Gastrocnemius medialis (tissue), 4 donors: ENCODE measurements at places on chromosomes 1 and 21. TPM values are rescaled to one million over a fixed set of nuclear protein-coding genes. Genes with fewer than 3 reads are reported as not detected.

ASTN1 gene
- total RNA-seq = 0.10 TPM

F3 gene
- 7.0 TPM for total RNA-seq

DNAJC11 gene
- total RNA-seq = 28.4 TPM

CHIA gene
- not detected for total RNA-seq

SFT2D2 gene
- 11.8 TPM for total RNA-seq

PRSS38 gene
- not detected for total RNA-seq

ADAMTS5 gene
- total RNA-seq = 9.0 TPM

MDM4 gene
- total RNA-seq = 32.2 TPM

DNA sequence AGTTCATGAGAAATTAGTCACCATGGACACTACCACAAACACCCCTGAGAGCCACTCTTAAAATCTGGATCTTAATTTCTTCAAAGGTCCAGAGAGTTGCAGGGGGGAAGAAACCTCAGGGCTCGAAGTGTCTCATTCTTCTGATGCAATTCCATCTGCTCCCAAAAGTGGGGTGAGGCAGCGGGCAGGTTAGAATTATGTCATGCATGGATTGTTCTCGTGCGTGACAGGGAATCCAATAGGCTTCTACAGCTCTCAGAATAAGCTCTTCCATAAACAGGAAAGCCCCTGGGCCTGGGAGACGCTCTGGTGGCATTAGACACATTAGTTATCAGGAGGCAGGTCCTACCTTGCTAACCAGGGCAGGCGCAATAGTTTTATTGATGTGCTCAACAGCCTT, 8.4 kb downstream of the ENO1 start:
- peaks cover 31% of the 10 kb centered on the region for H3K4me1 ChIP-seq
- no peak for DNase-seq
- peaks cover 88% of the 10 kb centered on the region for H3K36me3 ChIP-seq
- H3K27me3 ChIP-seq = no peaks in the 10 kb centered on the region
- H3K4me3 ChIP-seq = no peak overlapping the region

GRCh38 chr1:44464361-44464760, 59.3 kb downstream of the RNF220 start:
- H3K27me3 ChIP-seq = no peaks in the 10 kb centered on the region
- no peak overlapping the region for H3K4me3 ChIP-seq

DNA sequence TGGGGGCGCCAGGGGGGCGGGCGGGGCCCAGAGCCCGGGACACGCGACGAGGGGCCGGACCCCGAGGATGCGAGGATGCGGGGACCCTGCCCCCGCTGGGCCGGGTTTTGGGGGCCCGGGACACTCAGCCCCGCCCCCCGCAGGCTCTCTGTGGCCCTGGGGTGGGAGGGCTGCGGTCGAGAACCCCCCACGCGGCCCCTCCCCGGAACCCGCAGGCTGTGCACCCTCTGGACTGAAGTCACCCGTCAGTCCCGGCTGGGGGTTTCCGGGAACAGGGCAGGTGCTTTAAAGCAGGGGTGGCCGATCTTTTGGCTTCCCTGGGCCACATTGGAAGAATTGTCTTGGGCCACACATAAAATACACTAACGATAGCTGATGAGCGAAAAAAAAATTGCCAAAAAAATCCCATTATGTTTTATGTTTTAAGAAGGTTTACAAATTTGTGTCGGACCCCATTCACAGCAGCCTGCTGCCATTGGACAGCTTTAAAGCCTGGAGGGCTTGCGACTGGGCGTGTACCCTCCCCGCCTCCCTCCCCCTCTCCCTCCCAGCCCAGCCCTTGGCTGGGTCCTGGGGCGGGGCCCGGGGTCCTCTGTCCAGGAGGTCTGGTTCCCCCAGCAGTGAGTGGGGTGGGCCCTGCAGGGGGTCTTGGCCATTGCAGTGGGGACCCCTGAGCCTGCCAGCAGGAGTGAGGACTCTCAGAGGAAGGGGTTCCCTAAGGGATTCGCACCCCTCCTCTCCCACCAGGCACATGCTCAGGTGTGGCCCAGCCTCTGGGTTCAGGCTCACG, 21.6 kb upstream of the C1orf159 start:
- H3K4me1 ChIP-seq = no peaks in the 10 kb centered on the region
- no peak overlapping the region for H3K4me3 ChIP-seq
- no peak overlapping the region for H3K27ac ChIP-seq
- peaks cover 27% of the 10 kb centered on the region for H3K27me3 ChIP-seq
- H3K36me3 ChIP-seq = no peaks in the 10 kb centered on the region
- no peak for DNase-seq

GRCh38 chr1:3992746-3993145, 92.7 kb upstream of the C1orf174 start:
- no peak overlapping the region for H3K4me3 ChIP-seq
- H3K27me3 ChIP-seq = no peaks in the 10 kb centered on the region
- no peaks in the 10 kb centered on the region for H3K4me1 ChIP-seq
- DNase-seq = no peak
- H3K36me3 ChIP-seq = no peaks in the 10 kb centered on the region

- H3K27me3 ChIP-seq = peaks cover 17% of the 10 kb centered on the region
- H3K27ac ChIP-seq = no peak overlapping the region
- H3K36me3 ChIP-seq = no peaks in the 10 kb centered on the region
- DNase-seq = no peak
These were observed 2.8 kb upstream of the KCNA3 start for GRCh38 chr1:110677526-110677925.

DNA sequence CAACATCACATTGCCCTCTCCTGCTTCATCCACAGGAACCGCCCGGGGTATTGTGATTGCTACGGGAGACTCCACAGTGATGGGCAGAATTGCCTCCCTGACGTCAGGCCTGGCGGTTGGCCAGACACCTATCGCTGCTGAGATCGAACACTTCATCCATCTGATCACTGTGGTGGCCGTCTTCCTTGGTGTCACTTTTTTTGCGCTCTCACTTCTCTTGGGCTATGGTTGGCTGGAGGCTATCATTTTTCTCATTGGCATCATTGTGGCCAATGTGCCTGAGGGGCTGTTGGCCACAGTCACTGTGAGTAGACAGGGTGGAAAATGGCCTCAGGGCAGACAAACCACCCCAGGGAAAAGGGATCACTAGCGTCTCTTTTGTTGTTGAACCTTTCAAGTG, 12.7 kb downstream of the ATP1A4 start:
- no peak for DNase-seq
- no peak overlapping the region for H3K27ac ChIP-seq
- no peak overlapping the region for H3K4me3 ChIP-seq
- H3K36me3 ChIP-seq = no peaks in the 10 kb centered on the region

- DNase-seq = peak; percentile 5
- no peaks in the 10 kb centered on the region for H3K27me3 ChIP-seq
- no peak overlapping the region for H3K4me3 ChIP-seq
- peaks cover 9% of the 10 kb centered on the region for H3K36me3 ChIP-seq
These were observed 37.8 kb upstream of the BMP8A start for GRCh38 chr1:39453603-39454002.

GRCh38 chr1:176017722-176018121, 189.4 kb downstream of the COP1 start:
- H3K27ac ChIP-seq = no peak overlapping the region
- H3K4me1 ChIP-seq = no peaks in the 10 kb centered on the region
- H3K4me3 ChIP-seq = no peak overlapping the region
- no peaks in the 10 kb centered on the region for H3K27me3 ChIP-seq
- peaks cover 5% of the 10 kb centered on the region for H3K36me3 ChIP-seq
- no peak for DNase-seq

- H3K4me3 ChIP-seq = no peak overlapping the region
- H3K4me1 ChIP-seq = peaks cover 24% of the 10 kb centered on the region
- no peaks in the 10 kb centered on the region for H3K36me3 ChIP-seq
These were observed 48.7 kb downstream of the EIF2D start for GRCh38 chr1:206563367-206564207.

DNA sequence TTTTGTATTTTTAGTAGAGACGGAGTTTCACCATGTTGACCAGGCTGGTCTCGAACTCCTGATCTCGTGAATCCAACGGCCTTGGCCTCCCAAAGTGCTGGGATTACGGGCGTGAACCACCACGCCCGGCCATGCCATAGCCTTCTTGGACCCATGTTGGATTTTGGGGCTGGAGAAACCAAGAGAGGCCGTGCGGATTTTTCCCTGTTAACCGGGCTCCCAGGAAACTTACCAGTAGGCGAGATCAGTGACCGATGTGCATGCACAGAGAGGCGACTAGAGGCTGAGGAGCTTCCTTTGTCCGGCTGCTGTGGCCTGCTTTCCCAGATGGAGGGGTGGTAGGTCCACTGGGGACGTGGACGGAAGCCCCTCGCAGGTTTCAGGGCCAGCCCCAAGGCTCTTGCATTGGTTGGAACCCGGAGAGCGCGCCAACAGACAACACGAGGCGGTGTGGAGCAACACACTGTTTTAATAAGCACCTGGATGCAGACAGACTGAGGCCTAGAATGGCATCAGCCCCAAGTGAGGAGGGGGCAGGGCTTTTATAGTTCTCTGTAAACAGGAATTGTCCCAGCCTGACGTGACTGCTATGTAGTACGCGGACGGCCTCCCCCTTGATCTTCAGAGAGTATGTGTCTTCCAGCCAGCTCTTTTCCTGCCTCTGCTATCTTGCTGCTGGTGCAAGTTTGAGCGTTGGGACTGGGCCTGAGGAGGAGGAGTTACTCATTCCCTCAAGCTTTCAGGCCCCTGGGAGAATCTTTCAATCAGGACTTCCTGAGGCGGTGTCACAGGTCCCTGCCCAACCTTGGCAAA, at the start of gene ERVH48-1:
Gene ERVH48-1 (minus strand): TSS at position 517 of the 813 bp plus-strand sequence. CDS start 6,624 bp downstream, outside the sequence.
- peak; percentile 8 for DNase-seq
- H3K27ac ChIP-seq = no peak within 1 kb of the TSS
- no peaks in the 10 kb centered on the region for H3K36me3 ChIP-seq
- H3K4me3 ChIP-seq = no peak within 1 kb of the TSS
- no peaks in the 10 kb centered on the region for H3K27me3 ChIP-seq

GRCh38 chr1:102365071-102365470, 368.3 kb upstream of the OLFM3 start:
- DNase-seq = no peak
- no peak overlapping the region for H3K27ac ChIP-seq
- H3K4me3 ChIP-seq = no peak overlapping the region
- no peaks in the 10 kb centered on the region for H3K27me3 ChIP-seq
- H3K4me1 ChIP-seq = no peaks in the 10 kb centered on the region
